Stimulated activated CD8-positive, alpha-beta memory T cell treated with anti-CD3 and anti-CD28 coated beads, Interleukin-7, amount 100 ng/mL, for 4 hours (primary cell): ENCODE measurements at places on chromosomes 13 and 19.
A peak's percentile ranks its signal among the peaks of the same experiment; 100 is the strongest.

GRCh38 chr13:19089315-19089714, 92.3 kb downstream of the TUBA3C start:
- no peak for DNase-seq

- DNase-seq: no peak
Observed at GRCh38 chr19:21749090-21749489, 18.3 kb downstream of the ZNF100 start.

GRCh38 chr19:34963573-34964406, at the start of gene ZNF792:
ZNF792 (minus strand) TSS chr19:34964229; CDS start chr19:34963662, 567 bp downstream.
- DNase-seq: peak; percentile 35

DNA sequence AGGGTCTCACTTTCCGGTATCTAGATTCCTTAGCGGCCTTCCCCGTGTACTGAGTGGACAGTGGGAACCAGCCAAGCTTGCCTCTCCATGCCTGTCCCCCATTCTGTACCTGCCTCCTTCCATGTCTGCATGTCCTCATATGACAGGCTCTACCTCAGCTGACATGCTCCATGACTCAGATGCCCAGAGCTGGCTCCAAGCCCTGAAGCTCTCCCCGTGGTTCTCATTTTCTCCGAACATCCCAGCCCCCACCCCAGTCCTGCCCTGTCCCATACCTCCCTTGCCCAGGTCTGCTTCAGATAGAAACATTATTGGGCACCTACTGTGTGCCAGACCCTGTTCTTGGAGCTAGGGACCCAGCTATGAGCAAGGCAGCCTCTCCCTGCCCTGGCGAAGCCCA, 17.1 kb upstream of the SHFL start:
- no peak for DNase-seq

DNA sequence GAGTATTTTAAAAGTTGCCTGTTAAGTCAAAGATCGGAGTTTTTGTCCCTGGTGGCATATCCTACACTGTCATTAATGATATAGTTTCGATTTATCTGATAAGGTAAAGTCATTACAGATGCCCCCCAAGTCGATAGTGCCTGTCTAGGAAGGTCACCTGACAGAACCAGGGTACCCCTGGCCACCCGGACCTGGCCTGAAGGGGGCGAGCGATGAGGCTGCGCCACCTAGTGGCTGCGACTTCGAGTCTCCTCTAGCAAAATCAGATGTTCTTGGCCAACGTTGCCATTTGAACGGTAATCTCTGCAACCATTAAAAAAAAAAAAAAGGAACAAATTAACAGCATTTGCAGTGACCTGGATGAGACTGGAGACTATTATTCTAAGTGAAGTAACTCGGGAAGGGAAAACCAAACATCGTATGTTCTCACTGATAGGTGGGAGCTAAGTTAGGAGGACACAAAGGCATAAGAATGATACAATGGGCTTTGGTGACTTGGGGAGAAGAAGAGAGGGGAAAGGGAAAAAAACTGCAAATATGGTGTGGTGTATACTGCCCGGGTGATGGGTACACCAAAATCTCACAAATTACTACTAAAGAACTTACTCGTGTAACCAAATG, 565.1 kb downstream of the LIG4 start:
- peak; percentile 1 for DNase-seq

DNA sequence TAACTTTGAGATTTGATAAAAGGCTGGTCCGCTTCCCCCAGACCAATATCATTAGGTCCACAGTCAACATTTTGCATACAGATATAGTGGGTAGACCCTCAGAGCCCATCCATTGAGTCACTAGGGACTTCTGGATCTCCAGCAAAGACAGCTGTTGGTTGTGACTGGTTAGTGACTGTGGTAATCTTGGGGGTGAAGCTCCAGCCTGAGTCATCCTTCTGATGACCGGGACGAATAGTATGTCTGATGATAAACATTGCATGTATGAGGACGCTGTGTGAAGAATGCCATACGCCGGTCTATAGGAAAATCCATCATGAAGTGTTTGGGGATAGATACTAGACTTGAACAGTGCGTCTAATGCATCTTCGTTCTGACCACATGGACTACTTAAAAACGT, 307.0 kb downstream of the UQCRFS1 start:
- DNase-seq: no peak

DNA sequence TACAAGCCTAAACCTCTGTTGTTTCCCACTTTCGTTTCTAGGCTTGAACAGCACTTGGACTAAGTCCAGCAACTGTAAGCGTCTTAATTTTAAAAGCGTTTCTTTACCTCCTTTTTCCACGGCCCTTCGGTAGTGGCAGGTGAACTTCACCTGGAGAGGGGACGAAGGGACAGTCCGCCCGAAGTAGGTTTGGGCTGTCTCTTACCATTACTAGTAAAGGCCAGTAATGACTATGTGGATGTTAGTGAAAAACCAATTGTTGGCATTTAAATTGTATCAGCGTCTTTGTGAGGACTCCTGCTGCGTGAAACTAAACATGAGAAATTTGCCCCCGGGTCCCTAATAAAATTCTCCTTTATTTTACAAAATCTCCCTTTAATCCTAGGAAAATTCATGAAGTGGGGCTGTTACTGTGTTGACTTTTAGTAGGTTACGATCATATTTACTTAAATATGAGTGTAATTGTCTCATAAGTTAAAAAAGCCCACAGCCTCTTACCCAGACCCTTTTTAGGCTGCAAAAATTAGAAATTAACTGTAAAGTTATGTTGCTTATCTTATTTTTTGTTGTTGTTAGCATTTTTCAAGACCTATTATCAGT, 983 bp downstream of the ITM2B start:
- no peak for DNase-seq

- DNase-seq: no peak
Observed at GRCh38 chr13:37427843-37428494, 170.6 kb downstream of the POSTN start.

- no peak for DNase-seq
Observed at GRCh38 chr19:33212436-33213172, 13.0 kb downstream of the SLC7A10 start.

DNA sequence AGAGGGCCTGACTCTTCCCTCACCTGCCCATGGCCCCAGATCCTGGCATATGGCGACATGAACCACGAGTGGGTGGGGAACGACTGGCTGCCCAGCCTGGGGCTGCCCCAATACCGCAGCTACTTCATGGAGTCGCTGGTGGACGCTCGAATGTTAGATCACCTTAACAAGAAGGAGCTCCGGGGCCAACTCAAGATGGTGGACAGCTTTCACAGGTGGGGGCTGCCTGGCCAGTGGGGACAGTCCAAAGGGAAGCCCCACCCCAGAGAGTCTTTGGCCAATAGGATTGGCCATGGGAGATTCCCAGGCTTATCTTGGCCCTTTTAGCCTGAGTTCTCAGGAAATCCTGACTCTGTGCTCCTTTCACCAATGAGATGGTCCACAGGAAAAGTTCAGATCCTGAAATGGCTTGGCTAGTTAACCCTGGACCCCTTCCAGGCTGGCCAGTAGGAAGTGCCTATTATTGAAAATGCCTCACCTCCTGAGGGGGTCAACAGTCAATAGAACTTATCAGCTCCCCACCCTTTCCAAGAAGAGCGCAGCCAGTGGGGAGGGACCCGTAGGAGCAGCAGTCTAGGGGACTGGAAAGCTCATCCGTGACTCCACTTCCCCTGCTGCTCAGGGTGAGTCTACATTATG, 7.0 kb downstream of the HRC start:
- no peak for DNase-seq

GRCh38 chr13:49585220-49586157, at the start of gene RCBTB1:
RCBTB1 (minus strand) TSS chr13:49585558; CDS start chr13:49567279, 18,279 bp downstream.
- DNase-seq: no peak

- DNase-seq: no peak
Observed at GRCh38 chr13:34533941-34534340, 408.1 kb upstream of the NBEA start.

DNA sequence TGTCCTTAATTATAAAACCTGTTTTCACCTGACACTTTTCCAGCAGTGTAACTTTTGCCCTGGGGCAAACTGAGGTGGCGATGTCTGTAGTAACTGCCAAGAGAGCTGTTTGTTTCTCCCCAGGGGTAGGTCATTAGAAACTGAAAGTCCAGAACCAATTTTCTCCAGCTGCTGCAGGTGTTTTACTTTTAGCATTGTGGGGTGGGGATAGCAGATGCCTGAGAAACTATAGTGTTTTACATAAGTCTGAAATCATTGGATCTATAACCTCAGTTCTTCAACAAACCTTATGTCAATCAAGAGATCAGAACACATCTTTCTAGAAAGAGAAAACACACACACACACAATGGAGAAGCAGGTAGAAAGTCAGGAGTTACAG, 92.7 kb downstream of the LHFPL6 start:
- DNase-seq: no peak

- DNase-seq: no peak
Observed at GRCh38 chr19:18298601-18299000, 17.2 kb upstream of the JUND start.

- DNase-seq: no peak
Observed at GRCh38 chr19:38698225-38699026, 45.8 kb downstream of the CAPN12 start.

GRCh38 chr13:73254827-73255226, 196.0 kb downstream of the KLF5 start:
- DNase-seq: no peak

- DNase-seq: no peak
Observed at GRCh38 chr13:65609350-65609749, 1620.8 kb downstream of the PCDH9 start.

DNA sequence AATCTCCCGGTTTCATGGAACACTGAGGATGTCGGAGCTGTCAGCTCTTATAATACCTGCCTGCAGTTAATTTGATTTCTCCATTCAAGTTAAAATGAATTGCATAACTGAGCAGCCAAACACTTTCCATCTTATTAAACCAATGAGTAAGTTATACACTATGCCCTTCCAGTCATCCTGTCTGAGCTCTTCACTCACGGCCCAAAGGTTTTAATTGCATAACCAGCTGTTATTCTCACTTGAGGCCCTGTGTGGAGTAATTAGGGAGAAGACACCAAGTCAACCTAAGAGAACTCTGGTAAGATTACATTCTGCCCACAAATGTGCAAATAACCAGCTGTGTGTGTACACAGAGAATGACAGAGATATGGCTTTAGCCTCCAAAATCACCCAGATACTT, 303.5 kb downstream of the TBC1D4 start:
- DNase-seq: no peak

DNA sequence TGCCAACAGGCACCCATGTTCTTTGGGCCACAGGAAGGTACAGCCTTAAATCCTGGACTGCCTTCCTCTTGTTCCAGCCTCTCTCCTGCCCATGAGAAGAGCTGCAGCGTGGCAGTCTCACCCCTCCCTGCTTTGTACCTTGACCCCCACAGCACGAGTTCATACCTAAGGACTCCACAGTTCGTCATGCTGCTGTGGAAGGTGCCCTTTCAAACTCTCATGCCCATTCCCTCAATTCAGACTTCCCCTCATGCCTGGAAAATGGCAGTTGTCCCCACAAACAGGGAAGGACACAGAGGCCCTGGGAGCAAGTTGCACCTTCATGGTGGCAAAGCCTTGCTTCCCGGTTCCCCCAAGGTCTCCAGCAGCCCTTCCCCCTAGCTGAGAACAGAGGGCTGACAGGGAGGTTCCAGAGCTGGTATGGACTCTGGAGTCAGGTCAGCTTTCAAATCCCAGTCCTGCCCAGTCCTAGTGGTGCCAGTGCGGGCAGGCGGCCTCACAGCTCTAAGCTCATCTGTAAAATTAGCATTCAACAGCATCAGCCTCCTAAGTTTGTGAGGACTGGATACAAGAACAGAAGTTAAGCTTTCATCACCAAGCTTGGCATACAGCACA, 8.6 kb downstream of the GSK3A start:
- DNase-seq: no peak

DNA sequence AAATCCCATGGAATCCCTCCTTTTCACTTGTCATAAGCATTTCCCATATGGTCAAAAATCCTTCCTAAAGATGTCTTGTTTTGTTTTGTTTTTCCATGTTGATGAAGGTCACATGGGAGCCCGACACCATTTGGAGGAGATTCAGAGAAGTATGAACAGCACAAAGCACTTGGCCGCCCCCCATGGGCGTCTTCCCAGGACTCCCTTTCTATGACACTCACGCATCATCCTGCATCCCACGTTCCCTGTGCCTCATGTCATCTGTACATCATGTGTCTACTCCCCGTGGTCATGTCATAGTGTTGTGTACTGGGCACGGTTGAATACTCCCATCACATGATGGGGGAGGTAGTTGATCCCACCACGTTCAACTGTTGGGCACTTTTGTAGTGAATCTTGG, 2.0 kb downstream of the ZSCAN1 start:
- no peak for DNase-seq

DNA sequence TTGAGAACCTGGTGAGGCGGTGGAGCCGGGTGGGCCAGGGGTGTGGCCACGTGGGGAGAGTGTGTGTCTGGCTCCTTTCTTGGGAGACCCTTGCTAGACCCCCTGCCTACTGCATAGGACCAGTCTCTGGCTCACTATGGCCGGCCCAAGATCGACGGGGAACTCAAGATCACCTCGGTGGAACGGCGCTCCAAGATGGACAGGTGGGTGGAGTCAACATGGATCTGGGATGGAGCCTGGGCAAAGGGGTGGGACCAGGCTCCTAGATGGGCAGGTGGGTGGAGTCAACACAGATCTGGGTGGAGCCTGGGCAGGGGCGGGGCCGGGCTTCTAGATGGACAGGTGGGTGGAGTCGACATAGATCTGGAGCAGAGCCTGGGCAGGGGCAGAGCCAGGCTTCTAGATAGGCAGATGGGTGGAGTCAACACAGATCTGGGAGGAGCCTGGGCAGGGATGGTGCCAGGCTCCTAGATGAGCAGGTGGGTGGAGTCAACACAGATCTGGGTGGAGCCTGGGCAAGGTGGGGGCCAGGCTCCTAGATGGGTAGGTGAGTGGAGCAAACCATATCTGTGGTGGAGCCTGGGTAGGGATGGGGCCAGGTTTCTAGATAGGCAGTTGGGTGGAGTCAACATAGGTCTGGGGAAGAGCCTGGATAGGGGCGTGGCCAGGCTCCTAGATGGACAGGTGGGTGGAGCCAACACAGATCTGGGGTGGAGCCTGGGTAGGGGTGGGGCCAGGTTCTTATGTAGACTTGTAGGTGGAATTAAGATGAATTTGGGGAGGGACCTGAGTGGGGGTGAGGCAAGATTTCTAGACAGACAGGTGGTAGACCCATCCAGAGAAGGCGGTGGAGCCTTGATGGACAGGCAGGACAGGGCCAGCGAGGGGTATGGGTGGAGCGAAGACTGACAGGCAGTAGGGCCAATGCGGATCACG, 56.5 kb downstream of the VAV1 start:
- DNase-seq: no peak

GRCh38 chr13:65965501-65965900, 1264.6 kb downstream of the PCDH9 start:
- no peak for DNase-seq

- no peak for DNase-seq
Observed at GRCh38 chr19:30227661-30228112, 144.5 kb upstream of the ZNF536 start.

GRCh38 chr19:4375164-4376027, 25.0 kb downstream of the SH3GL1 start:
- DNase-seq: no peak

DNA sequence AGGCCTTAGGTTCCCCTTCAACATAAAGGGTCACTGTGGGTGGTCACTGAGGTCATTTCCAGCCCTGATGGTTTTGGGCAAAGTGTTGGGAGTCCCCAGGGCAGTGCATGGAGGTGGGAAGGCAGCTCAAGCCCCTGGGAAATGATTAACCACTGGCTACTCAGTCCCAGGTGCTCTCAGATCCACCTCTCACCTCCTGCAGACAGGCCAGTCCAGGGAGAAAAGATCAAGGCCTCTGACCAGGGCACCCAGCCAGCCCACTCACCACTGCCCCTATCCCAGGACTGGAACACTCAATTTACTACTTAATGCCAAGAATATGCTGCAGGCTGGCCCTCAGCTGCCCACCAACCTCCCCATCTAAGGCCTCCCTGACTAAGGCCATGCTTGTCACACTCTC, 1307.9 kb downstream of the UQCRFS1 start:
- DNase-seq: no peak
